ENCODE measurements at places on chromosomes 6 and 20.

- no peak for DNase-seq
Measured at GRCh38 chr6:169838346-169839028, 87.1 kb downstream of the ERMARD start.

DNA sequence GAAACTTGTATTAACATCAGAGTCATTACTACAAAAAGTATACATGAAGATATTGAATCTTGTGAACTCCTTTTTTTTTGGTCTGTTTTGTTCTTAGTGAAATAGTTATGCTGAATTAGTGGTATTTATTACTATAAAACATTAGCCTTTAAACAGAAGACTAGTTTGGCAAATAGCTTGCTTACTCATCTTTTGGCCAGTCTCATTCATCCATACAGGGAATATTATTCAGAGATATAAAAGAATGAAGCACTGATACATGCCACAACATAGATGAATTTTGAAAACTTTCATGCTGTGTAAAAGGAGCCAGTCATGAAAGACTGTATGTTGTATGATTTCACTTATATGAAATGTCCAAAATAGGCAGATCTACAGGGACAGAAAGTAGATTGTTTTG, 205.9 kb downstream of the ZFAND3 start:
- no peak for DNase-seq

- DNase-seq: no peak
Measured at GRCh38 chr6:149901444-149902140, 3.7 kb upstream of the RAET1E start.

DNA sequence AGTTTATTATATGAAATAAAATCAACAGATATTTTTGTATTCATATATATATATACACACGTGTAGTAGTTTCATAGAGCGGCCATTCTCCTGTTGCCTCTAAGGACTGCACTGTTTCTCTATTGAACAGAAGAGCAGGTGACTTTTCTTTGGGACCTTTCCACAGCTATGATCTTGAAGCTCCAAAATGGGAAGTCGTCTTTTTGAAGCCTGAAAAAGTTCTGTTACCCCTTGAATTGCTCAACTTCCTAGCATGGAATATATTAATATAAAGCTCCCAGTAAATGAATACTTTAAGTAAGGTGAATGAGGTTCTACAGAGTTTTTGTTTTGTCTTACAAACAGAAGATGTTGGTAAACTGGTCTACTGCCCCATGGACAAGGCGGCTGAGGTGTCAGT, 42.2 kb upstream of the ADTRP start:
- no peak for DNase-seq

DNA sequence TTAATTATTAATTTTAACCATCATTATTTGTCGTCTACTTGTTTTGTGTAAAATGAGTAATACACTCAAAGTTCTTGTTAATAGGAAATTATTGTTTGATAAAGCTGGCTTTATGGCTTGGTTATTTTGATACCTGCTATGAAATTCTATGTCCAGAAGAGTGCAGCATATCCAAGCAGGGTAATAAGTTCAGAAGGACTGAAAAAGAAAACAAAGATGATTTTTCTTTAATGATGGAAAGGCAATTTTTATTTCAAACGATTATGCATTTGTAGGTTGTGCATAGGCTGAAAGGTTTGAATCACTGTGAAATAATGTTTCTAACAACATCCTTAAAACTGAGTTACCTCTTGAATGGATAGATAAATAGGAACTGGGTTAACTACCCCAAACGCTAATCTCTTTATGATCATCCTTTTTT, 1.4 kb upstream of the MAN1A1 start:
- peak; percentile 41 for DNase-seq

DNA sequence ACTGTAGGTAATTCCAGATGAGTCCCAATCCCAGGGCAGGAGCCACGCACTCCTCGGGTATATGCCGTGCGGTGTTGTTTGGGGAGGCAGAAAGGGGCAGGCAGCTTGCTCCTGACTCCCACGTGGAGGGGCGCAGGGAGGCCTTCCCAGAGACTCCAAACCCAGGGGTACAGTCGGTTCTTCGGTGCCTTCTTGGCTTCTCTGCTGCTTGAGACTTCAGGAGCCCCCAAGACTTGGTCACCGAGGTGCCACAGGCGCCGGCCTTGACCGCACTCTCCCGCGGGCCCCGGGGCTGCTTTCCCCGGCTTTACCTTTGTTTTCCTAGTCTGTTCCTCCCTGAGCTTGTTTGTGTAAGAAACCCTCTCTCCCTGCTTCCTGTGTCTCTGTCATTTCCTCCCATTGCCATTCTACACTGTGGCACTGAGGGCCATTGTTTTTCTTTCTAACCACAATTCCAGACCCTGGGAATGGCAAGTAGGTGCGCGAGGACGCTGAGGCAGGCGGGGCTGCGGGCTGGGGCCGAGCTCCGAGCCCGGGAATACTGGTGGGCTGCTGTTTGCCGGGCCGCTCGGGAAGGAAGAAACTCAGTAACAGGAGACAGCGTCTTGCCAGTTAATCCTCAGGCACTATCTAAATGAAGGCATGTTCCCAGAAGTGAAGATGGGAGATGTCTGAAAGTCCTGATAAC, 215.6 kb upstream of the HEY2 start:
- DNase-seq: no peak

- peak; percentile 64 for DNase-seq
Measured at GRCh38 chr6:31907158-31907813, 5.4 kb upstream of the ZBTB12 start.

DNA sequence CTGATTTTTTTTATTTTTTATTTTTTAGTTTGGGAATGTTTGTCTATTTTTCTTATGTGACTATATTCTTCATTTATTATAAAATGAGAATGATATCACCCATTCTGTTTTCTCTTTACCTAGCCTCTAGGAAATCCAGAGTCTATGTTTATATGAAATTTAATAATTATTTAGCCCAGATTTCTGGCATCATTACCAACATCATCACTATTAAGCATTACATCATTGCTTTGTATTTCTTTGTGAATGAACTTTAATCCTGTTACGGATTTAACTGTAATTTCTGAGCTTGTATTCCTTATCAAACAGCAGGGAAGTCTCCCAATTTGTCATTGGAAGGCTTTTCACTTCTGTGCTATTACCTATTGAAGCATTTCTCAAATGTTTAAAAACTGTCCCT, 72.7 kb upstream of the NOX3 start:
- no peak for DNase-seq

GRCh38 chr6:150037526-150038201, 12.3 kb upstream of the RAET1L start:
- DNase-seq: no peak

GRCh38 chr20:45313943-45314342, 5.8 kb upstream of the MATN4 start:
- no peak for DNase-seq

DNA sequence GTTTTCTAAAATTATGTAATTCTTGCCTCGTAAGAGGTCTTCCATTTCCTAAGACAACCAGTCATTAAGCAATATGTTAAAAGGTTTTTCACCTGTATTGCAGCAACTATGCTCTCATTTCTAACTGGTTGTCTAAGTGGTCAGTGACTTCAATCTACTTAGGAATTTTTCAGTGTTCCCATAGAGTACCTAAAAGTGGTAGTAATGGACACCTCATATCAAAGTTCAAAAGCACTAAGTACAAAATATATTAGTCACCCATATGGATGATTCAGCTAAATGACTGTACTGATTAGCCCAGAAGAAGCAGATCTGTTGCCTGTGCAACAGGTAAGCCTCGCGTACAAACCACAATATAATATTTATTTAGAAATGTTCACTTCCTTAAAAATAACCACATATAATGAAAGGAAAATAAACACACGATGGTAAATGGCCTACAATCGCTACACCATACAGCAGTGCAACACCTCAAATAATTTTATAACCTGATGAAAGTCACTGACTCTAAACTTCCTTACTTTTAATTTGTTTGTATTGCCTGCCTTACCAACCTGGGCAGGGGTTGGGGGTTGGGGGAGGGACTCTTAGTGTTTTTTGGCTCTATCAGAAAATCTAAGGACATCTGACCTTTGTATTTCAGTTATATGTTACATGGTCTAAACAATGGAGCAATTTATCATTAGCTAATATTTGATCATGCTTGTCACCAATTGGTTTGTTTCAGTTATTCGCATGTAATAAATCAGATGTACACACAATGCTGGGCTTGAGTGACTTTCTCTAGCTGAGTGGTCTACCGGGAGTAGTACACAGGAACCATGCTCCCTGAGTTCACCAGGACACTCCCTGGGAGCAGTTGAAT, 105.9 kb downstream of the HIVEP2 start:
- no peak for DNase-seq

GRCh38 chr6:156589281-156589680, 187.9 kb upstream of the ARID1B start:
- DNase-seq: no peak

DNA sequence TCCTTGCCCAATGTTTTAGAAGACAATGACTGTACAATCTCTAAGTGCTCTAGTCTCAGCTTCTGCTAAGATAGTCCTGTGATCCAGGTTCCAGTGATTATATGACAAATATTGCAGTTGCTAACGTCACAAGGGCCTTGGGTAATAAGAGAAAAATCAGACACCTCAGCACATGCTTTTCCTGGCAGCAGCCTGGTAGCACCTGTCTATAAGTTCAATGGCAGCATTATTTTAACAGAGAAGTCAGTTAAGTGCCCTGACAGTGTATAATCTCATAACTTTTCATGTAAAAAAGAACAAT, 121.3 kb upstream of the BCLAF1 start:
- peak; percentile 34 for DNase-seq

DNA sequence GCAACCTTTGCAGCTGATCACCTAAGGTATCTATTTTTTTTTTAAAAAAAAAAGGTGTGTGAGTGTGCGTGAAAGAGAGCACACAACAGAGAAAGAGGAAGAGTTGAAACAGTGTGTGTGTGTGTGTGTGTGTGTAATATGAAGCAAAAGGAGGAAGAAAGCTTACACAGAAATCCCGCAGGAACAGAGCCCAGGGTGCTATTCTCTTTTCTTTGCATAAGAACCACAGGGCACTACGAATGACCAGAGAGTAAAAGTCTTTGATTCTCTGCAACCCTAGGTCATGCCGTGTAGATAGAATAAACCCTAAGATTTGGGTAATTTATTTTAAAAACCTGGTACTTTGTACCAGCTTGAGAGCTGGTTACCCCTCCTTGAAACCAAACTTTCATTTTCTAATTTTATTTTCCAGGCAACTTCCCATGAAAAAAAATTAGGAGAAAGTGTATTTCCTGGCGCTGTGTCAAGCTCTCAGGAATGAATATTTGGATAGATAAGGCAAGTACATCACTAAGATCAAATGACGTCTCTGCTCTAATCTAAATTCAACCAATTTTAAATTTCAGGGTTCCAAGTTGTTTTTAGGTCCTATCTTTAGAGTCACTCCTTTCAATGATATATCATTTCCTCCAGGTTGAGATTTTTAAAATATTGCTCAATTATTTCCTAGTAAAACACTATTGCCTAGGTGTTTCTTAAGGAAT, 47.9 kb upstream of the ID4 start:
- no peak for DNase-seq

GRCh38 chr6:106167096-106167814, 81.1 kb downstream of the PRDM1 start:
- peak; percentile 62 for DNase-seq

Measured in RPMI8226 (cell line).